Skin of body (tissue), 3 donors: ENCODE measurements at places on chromosomes 16 and 17. TPM values are rescaled to one million over a fixed set of nuclear protein-coding genes. Genes with fewer than 3 reads are reported as not detected.

Gene PIK3R6
- total RNA-seq = 1.1 TPM

Gene LPO
- not detected for total RNA-seq

GRCh38 chr17:50620237-50620636, 14.4 kb upstream of the ABCC3 start:
- DNase-seq = no peak

DNA sequence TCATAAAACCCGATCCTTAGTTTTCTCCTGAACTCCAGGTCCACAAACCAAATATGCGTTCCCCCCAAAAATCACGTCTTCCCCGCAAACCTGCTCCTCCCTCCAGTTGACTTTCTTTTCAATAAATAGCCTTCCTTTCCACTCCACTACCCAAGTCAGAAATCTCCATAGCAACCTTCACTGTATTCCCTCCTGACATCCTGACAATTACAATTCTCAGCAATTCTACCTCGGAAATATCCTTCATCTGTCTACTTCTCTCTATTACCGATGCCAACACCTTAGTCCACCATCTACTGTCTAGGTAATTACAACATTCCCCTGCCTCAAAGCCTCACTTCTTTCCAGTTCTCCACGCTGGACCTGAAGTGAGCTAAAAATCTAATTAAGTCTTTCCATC, 50.7 kb downstream of the SMURF2 start:
- no peak for DNase-seq

DNA sequence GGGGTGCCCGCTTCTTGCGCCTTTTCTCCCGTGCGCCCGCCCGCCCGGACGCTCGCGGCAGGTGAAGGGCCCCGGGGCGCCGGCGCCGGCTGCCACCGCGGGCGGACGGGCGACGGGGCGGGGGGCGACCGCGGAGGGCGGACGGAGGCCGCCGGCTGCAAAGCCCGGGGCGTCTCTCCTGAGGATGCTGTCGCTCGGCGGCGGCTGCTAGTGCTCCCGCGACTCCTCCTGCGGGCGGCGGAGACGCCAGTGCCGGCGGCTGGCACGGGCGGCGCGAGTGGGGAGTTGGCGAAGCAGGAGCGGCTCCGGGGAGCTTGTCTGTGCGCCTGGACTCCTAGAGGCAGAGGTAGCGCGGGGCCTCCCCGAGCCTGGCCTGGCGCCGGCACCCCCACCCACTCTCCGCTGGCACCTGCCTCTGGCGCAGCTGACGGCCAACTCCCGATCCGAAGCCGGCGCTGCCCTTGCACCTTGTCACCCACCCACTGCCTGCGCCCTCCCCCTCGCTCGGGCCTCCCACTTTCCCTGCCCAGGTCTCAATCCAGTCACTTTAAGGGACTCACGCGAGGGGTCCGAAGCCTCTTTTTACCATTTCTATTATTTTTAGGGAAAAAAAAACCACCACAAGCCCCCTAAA, at the start of gene FAM20A:
FAM20A (minus strand) TSS at position 437 of the 634 bp plus-strand sequence. CDS start 701 bp downstream, outside the sequence.
- no peak for DNase-seq
